ENCODE measurements at places on chromosomes 3 and 15. TPM values are rescaled to one million over a fixed set of nuclear protein-coding genes. Genes with fewer than 3 reads are reported as not detected.
A peak's percentile ranks its signal among the peaks of the same experiment; 100 is the strongest.

GRCh38 chr3:55373423-55373822, 113.7 kb downstream of the WNT5A start:
- DNase-seq: no peak

- DNase-seq: peak; percentile 53
Observed at GRCh38 chr15:89772932-89773583, 3.1 kb upstream of the MESP2 start.

DNA sequence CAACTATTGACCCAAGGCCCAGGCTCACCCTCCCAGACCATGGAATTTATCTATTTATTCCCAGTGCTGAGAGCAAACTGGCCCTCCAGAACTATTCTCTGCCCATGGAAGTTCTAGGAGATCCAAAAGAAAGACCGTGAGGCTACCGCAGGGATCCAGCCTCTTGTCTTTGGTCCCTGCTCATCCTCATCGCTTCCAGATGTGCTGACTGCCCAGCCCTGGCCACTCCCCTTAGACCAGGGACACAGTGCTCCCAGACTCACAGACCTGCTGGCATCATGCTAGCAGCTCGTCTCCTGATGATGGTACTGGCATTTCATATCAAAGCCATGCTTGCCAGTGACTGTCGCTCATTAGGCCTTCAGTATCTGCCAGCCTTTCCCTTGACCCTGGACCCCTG, 405.7 kb upstream of the PPP2R3A start:
- no peak for DNase-seq

GRCh38 chr3:140927279-140928069, 14.2 kb upstream of the SLC25A36 start:
- DNase-seq: no peak

DNA sequence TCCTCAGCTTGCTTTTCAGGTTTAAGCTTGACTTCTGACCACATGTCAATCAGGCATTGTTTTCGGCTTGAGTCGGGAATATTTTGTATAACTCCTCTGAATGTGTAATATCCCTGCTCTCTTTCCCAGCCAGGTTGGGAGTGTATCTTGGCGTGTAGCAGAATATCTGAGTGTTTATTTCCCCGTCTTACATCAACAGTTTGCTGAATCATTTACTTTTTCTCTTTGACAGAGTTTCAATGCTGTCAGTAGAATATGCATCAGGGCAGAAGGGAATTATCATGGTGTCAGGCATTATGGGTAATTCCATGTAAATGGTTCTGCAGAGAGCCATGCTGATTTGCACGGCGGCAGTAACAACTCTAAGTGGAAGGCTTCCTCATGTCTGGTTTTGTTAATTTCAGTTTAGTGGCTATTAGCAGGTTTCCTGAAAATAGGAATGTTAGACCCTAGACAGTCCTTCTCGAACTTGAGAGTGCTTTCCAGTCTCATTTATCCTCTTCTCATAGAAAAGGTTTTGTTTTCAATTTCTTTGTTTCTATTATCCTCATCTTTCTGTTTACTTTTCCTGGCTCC, 566.3 kb downstream of the AGBL1 start:
- DNase-seq: no peak

The KBTBD8 gene
- 1.1 TPM for total RNA-seq
